ENCODE measurements at places on chromosomes 3 and 15.

DNA sequence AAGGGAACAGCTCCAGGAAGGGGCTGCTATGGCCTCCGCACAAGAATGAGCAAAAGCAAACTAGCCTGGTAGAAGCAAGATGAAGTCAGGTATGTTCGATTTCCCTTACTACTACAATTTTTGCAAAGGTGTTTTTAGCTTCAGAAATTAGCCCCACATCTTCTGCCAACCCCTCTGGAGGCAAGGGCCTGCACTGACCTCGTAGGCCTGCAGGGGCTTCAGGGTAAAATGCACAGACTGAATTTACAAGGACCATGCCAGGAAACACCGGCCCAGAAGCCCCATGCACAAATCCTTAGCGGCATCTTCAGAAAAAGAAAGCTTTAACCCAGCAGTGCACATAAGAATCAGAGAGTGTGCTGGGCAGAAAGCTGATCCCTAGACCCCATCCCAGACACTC is 53.0 kb downstream of the SLC6A1 start:
- no peak for DNase-seq

- DNase-seq = no peak
These were observed 28.3 kb upstream of the AP4E1 start for GRCh38 chr15:50880206-50880605.

- DNase-seq = peak; percentile 39
These were observed 102.3 kb upstream of the NR2E3 start for GRCh38 chr15:71708051-71708429.

GRCh38 chr15:64911311-64912186 is at the start of gene ANKDD1A:
TSS of gene ANKDD1A (plus strand) at chr15:64911902. CDS start at chr15:64911931, 29 bp downstream.
- DNase-seq = no peak

DNA sequence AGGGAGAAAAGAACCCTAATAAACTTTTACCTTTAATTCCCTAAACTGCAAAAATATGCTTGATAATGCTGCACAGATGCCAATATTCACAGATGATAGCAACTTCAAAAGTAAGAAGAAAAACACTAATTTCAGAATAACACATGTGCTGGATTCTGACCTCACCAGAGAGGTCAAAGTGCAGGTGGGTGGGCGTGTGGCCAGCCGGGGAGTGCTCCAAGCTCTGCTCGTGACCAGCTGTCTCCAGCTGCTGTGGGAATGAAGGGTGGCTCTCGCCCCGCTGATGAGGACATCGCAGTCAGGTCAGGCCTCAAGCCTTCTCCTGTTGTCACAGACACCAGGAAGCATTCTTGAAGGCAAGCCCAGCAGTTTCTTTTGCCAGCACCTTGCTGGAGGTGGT is 57.1 kb downstream of the ADAMTS17 start:
- DNase-seq = no peak

Measured in HFFc6 (cell line).